ENCODE measurements at places on chromosomes 5 and 9. TPM values are rescaled to one million over a fixed set of nuclear protein-coding genes. Genes with fewer than 3 reads are reported as not detected.

- DNase-seq = no peak
These were observed 54.4 kb upstream of the FCN1 start for GRCh38 chr9:134972140-134972539.

Gene ANKRD33B
- 5.7 TPM for total RNA-seq

GRCh38 chr9:16025627-16026026 lies 472.8 kb downstream of the CCDC171 start:
- DNase-seq = no peak

DNA sequence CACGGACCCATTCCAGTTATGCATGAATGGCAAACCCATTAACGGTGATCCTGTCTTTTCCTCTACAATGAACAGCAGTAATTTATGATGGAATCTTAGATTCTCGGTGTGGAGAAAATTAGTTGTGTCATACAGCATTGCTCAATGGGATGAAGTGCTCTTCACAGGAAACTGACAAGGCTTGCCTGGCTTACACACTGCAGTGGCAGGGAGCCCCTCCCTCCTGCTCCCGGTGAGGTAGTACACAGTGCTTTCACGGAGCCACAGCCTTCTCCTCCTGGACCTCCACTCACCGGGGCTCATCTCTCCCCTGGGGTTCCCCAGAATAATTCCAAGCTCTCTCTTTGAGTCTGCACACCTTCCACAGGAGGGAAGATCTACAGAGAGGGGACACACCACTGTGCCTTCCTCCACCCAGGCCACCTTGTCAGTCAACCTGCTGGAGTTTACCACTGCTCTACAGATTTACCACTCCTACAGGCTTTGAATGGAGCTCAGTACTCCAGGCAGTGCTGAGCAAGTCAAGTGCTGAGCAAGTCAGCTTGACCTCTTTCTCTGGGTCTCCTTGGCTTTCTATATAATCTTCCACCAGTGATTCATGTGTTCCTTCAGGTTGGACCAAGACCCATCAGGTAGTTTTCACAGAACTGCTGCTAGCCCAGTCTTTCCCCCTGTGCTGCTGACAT lies 59.1 kb upstream of the TBC1D2 start:
- DNase-seq = no peak

Gene FOXD4L4
- not detected for total RNA-seq

DNA sequence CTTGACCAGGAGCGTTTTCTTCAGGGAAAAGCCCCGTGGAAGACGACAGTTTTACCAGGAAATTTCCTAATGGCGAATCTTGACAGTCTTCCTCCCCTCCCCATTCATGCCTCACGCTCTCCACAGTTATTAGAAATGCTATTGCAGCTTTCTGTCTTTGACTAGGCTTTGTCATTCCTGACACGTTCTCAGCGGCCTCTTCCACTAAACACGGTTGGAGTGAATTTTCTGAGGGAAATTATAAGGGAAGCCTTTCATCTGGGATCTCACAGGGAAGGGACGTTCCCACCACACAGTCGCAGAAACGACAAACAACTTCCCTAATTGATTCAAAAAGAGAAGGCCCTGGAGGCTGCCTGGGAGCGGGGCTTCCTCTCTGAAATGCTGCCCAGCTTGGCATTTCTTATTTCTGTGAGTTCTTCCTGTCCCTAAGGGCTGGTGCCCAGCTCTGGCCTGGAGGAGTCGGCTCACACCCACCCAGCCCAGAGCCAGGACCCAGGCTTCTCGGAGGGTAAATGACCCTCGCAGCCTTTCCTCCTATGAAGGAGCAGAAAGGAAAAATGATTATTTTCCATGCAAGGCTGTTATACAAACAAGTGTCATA lies 57.1 kb upstream of the PPP1R26 start:
- no peak for DNase-seq

Gene SPACA9
- total RNA-seq = 2.2 TPM

DNA sequence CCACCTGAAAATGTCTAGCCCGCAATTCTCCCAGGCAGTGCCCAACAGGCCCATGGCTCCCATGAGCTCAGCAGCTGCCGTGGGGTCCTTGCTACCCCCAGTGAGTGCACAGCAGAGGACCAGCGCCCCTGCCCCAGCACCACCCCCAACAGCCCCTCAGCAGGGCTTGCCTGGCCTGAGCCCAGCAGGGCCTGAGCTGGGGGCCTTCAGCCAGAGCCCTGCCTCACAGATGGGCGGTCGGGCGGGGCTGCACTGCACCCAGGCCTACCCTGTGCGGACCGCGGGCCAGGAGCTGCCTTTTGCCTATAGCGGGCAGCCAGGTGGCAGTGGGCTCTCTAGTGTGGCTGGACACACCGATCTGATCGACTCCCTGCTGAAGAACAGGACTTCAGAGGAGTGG lies 19.3 kb upstream of the LTC4S start:
- DNase-seq = no peak

GRCh38 chr5:138369261-138369660 lies 16.8 kb downstream of the KDM3B start:
- DNase-seq = no peak

GRCh38 chr5:52746539-52746938 lies 41.2 kb upstream of the ITGA1 start:
- DNase-seq = no peak

DNA sequence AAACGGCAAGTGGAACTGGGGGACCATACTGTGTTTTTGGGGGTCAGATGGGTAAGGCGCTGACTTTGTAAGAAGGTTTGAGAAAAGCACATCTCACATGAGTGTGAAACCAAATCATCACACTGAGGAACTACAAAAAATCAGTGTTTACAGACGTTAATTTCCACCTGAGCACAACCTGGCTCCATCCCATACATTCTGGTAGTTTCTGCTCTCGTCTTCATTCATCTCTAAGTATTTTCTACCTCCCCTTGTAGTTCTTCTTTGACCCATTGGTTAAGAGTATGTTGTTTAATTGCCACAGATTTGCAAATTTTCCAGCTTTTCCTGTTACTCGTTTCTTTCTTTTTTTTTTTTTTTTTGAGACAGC lies 8.9 kb upstream of the DPP7 start:
- DNase-seq = no peak

Gene KCNV2
- total RNA-seq = not detected

Gene TLN1
- 1,019 TPM for total RNA-seq

- DNase-seq = no peak
These were observed 188.7 kb upstream of the TLE4 start for GRCh38 chr9:79383096-79383495.

Measured in thoracic aorta (tissue), 2 donors.